ENCODE measurements at places on chromosomes 13 and 19.
A peak's percentile ranks its signal among the peaks of the same experiment; 100 is the strongest.

DNA sequence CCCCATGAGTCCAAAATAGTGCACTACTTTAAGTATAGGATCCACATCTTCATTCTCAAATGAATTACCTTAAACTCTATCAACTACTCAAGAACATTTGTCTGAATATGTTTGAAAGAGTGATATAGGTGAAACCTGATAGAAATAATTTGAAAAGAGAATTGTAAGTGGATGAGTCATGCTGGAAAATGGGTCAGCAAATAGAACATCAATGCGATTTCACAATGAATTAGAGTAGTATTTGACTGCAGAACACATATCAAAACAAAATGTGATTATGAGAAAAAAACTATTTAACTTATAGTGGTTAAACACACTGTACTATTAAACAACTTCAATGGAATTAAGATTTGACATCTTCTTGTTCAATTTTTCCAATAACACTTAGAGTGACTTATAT is 300.6 kb upstream of the KLHL1 start:
- no peak for DNase-seq

DNA sequence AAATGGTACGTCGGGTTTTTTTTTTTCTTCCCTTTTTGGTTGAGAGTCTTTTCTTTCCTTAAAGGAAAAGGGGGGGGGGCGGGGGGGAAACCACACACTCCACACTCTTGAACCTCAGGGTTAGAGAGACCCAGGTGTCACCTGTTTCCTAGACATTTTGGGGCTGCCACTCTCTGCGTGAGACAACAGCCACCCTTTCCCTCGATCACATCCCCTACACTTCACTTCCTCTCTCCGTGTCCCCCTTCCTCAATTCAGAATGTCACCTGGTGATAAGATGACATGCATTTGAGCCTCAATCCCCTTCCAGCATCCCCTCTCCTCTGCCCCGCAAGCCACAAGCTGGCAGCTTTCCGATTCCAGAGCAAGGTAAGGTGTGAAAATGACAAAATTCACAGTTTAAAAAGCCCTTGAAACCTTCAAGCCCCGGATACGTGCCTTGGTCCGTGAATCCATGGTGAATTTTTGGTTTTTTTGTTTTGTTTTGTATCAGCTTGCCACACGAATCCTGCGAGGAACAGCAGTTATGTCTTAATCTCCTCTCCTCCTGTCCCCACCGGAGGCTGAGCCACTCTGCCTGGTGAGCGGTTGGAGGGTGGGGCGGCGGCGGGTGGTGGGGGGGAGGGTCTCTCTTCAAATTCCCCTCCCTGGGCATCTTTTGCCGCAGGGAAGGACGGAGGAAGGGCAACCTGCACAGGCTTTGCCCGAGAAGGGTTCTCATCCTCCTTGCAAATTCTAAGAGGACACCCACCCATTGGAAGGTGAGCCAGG is 4.2 kb downstream of the PTPRS start:
- DNase-seq = no peak

- DNase-seq = no peak
Measured at GRCh38 chr13:48155848-48156247, 60.9 kb upstream of the MED4 start.

DNA sequence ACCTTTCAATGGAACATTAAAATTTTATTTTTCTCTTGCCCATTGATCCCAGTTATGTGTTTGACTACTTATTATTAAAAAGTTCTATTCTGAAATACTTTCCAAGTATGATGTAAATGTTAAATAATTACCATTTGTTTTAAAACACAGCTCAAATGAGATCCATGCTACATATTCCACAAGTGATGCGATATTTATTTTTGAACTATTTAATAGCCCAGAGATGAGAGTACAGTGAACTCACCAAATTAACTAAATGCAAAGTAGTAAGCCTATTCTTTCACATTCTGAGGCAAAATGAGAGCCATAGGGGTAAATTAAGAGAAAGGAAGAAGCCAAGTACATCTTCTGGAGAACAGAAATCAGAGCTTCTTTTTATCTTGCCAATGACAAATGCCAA is 1.2 kb upstream of the DCLK1 start:
- no peak for DNase-seq

DNA sequence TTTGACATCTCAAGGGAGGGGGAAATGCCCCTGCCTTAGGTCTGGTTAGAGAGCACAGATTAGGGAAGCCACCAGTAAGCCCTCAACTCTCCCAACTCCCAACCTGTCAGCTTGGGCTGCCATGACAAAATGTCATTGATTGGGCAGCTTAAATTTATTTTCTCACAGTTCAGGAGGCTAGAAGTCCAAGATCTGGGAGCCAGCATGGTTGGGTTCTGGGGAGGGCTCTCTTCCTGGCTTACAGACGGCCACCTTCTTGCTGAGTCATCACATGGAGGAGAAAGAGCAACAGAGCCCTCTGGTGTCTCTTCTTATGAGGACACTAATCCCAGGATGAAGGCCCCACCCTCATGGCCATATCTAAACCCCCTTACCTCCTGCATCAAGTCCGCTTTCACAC is 24.2 kb downstream of the C19orf12 start:
- DNase-seq = no peak

DNA sequence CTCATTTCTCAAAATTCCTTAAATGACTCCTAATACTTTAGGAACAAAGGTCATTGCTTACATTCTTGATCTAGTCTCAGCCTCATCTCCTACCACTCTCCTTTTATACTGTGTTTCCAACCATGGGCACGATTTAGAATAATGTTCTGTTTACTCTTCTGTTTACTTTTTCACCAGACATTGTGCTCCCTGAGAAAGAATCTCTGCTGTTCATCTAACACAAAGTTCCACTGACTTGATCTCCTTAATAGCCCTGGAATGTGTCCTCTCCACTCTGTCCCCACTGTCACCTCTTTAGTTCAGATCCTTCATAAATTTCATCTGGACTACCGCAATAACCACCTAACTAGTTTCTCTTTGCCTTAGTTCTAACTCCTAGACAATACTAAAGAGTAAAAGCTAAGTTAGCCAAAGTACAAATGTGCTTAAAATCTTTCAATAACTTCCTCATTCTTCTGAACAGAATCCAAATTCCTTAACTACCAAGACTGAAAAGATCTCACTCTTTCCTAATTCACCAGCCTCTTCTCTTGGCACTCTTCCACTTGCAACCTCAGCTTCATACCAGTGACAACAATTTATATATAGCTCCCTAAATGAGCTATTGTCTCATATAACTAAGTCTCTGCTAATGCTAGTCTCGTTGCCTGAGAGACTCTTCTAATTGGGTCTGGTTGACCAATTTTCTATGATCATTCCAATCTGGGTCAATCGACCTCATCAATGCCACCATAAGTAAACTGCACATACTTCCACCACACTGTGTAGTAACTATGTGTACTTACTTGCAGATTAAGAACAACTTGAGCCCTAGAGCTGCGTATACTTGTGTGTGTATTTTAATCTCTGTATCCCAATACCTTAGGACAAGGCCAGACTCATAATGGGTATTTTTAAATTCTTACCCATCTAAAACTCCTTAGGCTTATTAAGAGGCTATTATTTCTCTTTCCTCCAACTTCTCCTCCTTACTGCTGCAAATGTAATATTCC is 179.9 kb downstream of the VWA8 start:
- DNase-seq = no peak

- DNase-seq = no peak
Measured at GRCh38 chr13:31697290-31697689, 42.0 kb upstream of the RXFP2 start.

DNA sequence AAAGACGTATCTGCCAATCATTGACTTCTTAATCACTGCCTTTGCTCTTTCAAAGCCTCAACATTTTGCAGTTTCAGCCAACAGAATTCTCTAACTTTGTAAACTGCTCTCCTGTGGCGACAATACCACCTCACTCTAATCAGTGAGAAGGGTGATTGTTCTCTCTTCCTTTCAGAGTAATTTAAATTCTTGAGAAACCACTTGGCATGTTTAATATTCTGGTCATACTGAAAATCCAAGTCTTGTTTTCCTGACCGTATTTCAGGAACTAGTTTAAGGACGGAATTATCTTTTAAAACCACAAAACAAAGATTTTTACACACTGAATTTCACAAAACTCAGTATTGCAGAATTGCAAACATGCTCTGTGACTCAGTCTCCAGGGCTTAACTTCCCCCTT is 5.2 kb upstream of the CDC16 start:
- no peak for DNase-seq

DNA sequence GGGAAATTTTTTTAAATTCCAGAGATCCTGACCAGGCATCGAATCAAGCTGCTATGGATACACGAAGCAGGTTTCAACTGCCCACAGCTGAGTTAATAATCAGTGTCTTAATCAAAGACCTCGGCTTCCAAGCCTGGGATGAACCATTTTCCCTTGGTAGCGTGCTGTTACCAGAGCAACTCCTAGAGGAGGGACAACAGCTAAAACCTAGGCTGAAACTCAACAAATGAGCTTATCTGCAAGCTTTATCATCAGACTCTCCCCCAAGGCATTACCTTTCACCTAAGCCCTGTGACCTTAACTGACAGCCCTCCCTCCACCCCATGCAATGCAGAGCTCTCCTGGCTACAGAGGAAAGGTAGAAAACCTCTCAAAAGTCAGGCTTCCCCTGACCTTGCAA is 39.7 kb downstream of the RCBTB1 start:
- DNase-seq = no peak

- peak; percentile 29 for DNase-seq
Measured at GRCh38 chr13:97724450-97724849, 229.0 kb upstream of the IPO5 start.

DNA sequence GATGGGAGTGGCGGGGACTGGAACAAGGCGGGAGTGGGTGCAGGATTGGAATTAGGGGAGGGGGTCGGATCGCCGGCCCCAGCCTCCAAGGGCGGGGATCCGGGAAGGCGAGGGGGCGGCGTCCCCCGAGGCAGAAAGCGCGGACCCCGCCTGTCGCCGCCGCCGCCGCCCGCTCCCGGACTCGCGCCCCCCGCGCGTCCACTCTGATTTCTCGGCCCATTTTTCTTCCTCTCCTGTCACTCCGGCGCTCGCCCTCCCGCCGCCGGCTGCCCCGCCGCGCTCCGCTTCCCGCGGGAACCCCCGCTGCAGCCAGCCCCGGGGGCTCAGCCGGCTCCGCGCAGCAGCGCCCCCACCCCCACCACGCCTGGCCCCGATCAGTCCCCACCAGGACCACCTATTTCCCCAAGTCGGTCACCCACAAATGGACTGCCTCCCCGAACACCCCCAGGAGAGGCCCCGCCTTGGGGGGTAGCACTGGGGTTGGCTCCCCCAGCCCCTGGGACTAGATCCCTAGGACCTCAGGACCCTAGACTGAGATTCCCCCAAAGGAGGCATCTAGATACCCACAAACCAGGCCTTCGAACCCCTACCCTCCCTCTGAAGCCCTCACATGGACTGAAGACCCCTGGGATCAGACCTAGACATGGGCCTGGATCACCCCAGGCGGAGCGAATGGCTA is 12.6 kb upstream of the ERFL start:
- DNase-seq = peak; percentile 83

DNA sequence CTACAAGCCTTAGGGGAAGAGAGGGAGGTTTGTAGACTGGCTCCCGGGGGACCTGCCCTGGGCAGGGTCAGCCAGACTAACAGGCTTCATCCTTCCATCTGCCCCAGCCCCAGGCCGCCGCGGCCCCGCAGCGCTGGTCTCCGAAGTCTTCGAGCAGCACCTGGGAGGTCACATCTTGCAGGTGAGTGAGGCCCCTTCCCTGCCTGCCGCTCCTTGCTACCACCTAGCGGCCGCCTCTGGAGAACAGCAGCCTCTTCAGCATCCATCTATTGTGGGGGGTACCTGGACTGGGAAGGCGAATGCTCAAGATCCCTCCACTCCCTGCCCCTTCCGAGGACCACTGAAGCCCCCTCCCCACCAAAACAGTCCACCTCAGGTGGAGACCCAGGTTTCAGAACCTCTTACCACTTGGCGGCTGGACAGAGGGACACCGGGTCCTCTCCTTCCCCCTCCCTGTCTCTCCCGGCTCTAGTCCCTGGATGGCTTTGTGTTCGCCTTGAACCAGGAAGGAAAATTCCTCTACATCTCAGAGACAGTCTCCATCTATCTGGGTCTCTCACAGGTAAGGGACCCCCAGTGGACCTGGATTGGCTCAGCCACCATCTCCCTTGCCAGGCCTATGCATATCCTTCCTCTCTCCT is 12.7 kb downstream of the NPAS1 start:
- DNase-seq = peak; percentile 85

- no peak for DNase-seq
Measured at GRCh38 chr19:29268721-29269393, 55.9 kb upstream of the UQCRFS1 start.

DNA sequence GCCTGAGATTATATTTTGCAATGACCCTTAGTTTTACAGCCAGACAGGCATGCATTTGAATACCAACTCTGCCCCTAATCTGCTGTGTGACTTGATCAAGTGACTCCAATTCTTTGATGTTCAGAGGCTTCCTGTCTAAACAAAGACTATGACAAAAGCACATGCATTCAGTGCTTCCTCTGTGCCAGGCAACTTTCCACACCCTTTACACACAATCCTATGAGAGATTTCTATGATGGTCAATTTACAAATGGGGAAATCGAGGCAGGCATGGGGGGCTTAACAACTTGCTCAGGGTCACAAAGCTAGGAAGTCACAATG is 3.7 kb upstream of the LYPD3 start:
- DNase-seq = no peak
